ENCODE measurements at places on chromosomes 16 and 17.

- DNase-seq, result no peak
Measured at GRCh38 chr16:21654466-21654865, 2.1 kb upstream of the IGSF6 start.

GRCh38 chr16:47979164-47979520 lies 176.7 kb downstream of the ABCC12 start:
- no peak for DNase-seq

- no peak for DNase-seq
Measured at GRCh38 chr16:5008311-5008731, 25.4 kb downstream of the NAGPA start.

DNA sequence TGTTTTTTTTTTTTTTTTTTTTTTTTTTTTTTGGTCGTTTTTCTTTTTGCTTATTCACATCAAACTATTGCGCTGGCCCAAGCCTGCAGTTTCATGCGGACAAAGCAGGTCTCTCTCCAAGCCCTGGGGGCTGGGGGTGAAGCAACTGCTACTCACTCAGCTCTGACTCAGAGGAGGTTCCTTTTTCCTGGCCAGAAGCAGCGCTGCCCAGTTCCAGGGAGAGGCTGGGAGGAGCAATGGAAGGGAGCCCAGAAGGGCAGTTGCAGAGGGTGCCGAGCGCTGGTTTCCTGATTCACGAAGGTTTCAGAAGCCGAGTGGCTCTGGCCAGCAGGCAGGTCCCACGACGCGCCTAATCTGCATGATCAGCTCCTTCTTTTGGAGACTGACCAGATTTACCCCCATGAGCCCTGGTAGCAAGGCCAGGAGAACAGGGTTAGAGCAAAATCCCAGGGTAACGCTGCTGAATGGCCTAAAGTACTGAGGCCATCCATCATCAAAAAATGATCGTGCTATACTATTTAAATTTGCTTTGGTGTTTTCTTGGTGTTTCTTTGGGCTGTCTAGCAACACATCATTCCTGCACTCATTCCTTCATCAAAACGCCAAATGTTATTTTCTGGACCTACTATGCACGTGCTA lies 144.7 kb upstream of the SOX9 start:
- no peak for DNase-seq

GRCh38 chr17:31320241-31320640 lies 1.2 kb downstream of the EVI2A start:
- no peak for DNase-seq

Measured in cortex of kidney (tissue), 1 donor.